Iris pigment epithelial cell (primary cell): ENCODE measurements at places on chromosomes 7 and 10.

DNA sequence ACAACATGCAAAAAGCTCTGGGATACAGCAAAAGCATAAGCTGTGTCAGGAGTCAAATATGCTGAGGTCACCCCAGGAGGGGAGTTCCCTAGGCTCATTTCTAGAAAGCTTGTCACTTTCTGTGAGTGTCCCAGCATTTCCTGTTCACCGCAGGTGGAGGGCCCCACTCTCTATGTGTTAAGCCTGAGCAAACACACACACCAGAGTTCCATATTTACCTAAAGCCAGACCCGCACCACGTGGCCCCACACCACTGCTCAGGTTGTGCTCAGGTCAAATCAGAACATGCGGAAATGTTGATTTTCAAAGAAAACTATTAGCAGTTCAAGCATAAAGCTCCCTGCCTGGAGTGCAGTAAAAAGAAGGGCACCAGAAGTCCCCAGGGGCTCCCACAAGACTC, 259.6 kb upstream of the PPP2R2D start:
- DNase-seq, result no peak

GRCh38 chr10:132392811-132393694, 3.9 kb upstream of the PWWP2B start:
- peak; percentile 44 for DNase-seq

- no peak for DNase-seq
Measured at GRCh38 chr7:72710983-72711382, 117.0 kb downstream of the TYW1B start.

DNA sequence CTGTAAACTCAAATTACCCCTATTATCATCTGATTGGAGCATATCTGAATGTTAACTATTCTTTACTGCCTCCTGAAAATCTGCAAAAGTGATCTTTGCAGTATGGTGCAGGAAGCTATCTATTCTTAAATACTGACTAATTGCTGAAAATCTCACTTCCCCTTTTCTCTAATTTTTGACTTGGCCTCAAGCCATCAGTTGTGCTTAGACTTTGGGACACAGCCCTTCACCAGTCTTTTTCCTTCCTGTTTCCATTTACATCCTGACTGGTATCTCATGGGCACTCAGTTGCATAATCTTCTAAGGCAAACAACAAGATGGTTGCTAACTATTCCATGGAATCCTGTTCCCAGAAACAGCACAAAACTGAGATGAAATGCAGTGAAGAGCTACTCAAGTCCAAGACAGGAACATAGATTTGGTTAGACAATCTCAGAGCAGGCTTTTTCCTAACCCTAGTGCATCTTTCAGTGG, 228.5 kb downstream of the SORCS1 start:
- DNase-seq, result no peak

DNA sequence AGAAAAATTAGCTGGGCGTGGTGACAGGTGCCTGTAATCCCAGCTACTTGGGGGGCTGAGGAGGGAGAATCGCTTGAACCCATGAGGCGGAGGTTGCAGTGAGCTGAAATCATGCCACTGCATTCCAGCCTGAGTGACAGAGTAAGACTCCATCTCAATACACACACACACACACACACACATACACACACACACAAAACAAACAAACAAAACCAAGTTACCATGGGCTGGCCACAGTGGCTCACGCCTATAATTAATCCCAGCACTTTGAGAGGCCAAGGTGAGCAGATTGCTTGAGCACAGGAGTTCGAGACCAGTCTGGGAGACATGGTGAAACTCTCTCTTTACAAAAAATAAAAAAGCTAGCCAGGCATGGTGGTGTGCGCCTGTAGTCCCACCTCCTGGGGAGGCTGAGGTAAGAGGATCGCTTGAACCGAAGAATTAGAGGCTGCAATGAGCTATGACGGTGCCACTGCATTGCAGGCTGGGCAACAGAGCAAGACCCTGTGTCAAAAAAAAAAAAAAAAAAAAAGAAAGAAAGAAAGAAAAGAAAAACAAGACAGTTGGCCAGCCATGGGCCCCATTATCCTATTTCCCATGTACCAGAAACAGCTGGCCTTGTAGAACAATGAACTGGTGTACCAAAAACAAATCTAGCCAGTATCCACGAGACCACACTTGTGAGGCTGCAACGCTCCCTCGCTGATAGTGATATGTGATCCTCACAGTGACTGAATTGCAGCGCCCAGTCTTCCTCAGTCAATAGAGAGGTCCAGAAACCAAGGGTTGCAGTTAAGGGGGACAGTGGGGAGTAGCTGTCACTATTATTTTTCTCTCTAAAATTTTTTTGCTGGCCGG, 6.6 kb upstream of the AGFG2 start:
- no peak for DNase-seq

DNA sequence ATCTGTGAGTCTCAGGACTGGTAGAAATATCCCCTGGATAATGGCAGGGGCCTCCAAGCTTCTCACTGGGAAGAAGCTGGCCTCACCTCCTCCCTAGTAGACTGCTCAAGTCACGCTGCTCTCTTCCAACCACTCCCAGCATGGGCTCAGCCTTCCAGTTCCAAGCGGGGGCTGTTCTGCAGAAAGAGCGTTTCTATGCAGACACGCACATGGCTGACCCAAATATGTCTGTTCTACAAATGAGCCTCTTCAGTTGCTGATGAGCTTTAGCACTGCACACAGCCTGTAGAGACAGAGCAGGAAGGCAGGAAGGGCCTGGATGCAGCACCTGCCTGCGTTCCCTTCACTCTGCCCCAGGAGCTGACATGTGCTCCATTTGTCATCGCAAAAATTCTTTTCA, 523.9 kb upstream of the MGMT start:
- DNase-seq, result no peak

- DNase-seq, result peak; percentile 39
Measured at GRCh38 chr7:27689591-27690164, 27.0 kb upstream of the HIBADH start.

GRCh38 chr10:36066850-36067249, 424.8 kb upstream of the FZD8 start:
- DNase-seq, result no peak

GRCh38 chr7:47414342-47415317, 167.3 kb downstream of the TNS3 start:
- no peak for DNase-seq

DNA sequence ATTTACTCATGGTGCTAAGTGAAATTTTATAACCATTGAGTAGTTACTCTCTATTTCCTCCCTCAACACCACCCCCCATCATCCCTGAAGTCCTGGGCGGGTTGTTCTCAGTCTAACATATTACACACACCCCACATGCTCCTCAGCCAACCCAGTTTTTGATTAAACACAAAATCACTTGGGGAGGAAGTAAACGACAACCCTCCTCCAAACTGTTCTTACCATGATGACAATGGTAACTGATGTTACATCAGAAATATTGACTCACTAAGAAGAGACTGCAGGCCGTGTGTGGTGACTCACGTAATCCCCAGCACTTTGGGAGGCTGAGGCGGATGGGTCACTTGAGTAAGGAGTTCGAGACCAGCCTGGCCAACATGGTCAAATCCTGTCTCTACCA, 44.2 kb downstream of the RAB11FIP2 start:
- DNase-seq, result peak; percentile 58

DNA sequence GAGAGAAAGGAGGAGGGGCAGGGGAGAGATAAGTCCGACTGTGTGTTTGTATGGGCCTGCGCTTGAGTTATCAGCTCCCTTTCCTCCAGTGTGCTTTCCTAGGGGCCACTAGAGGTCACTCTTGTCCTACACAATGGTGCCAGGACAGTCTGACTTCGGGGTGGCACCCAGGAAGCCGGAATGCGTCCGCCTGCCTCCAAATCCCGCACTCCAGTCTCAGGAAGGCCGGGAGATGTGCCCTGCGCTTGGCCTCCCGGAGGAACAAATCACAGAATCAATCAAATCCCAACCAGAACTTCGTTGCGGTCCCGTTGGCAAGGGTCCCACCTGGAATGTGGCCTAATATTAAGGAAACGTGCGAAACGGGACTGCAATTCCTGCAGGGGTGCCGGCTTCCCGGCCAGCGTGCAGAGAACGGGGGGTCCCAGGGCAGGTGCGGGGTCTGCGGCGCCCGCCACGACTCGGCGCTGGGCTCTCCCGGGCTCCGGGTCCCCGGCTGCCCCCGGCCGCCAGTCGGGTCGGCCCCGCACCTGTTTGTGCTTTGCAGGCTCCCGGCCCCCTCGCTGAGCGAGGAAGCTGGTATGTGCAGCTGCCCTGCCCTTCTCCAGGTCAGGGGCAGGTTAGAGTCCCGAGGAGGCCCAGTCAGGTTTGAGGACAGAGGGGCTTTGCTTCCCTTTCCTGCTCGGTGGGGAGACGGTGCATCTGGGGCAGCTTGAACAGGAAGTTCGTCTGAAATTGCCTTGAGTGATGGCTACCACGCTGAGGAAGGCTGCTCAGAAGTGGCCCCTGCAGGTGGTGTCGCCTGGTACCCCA, 21.0 kb upstream of the HPS1 start:
- DNase-seq, result peak; percentile 83

DNA sequence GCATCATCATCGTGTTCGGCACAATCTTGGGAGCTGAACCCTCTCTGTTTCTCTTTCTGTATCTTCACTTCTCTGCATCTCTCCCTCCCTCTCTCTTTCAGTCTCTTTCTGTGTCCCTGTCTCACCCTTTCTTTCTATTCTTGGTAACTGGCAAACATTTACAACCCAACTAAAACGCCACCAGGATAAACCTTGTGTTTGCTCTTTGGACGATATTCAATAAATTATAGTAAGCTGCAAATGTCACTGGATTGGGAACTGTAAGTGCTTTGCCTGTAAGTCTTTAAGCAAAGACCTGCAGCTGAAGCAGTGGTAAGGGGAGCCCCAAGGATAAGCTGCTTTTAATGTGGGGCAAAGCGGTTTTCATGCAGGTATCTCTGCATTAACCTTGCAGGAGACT, 558.0 kb upstream of the MKI67 start:
- no peak for DNase-seq

GRCh38 chr7:121073463-121074099, 85.1 kb downstream of the CPED1 start:
- no peak for DNase-seq

DNA sequence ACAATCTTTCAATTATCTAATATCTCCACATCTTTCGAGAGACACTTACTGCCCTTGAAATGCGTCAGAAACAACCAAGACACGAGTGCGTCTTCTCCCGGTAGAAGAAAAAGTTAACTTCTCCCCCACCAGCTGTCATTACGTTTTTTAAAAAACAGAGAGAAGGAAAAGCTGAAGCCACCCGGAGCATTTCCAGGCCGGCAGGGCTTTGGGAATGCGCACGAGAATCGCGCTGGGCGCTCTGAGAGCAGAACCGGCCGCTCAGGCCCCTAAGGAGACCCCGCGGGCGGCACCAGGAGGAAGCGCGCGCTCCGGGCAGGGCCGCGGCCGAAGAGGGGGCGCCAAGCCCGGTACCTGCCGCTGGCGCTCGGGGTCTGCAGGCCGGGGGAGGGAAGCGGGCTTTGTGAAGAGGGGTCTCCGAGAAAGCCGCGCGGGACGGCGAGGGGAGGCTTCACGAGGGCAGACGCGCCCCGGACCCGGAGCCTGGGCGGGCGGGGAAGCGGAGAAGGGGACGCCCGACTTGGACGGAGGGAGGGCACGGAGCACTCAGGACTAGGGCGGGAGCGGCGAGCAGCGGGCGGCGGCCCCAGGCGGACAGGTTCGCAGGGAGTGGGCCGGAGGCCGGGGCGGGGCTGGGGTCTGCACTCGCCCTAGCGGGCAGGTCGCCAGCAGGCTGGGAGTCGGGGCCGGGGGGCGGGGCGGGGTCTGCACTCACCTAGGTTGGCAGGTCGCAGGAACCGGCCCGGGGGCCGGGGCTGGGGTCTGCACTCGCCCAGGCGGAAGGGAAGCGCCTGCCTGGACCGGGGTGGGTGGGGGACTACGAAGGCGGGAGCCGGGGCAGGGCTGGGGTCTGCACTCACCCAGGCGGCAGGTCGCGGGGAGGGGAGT, 932 bp downstream of the ESYT2 start:
- peak; percentile 52 for DNase-seq

- no peak for DNase-seq
Measured at GRCh38 chr10:66162560-66163143, 763.2 kb upstream of the LRRTM3 start.

- no peak for DNase-seq
Measured at GRCh38 chr7:11895337-11895736, 63.3 kb upstream of the THSD7A start.

GRCh38 chr10:128001849-128002248, 94.9 kb downstream of the PTPRE start:
- DNase-seq, result no peak

- peak; percentile 54 for DNase-seq
Measured at GRCh38 chr10:93816123-93816747, 58.5 kb downstream of the LGI1 start.

DNA sequence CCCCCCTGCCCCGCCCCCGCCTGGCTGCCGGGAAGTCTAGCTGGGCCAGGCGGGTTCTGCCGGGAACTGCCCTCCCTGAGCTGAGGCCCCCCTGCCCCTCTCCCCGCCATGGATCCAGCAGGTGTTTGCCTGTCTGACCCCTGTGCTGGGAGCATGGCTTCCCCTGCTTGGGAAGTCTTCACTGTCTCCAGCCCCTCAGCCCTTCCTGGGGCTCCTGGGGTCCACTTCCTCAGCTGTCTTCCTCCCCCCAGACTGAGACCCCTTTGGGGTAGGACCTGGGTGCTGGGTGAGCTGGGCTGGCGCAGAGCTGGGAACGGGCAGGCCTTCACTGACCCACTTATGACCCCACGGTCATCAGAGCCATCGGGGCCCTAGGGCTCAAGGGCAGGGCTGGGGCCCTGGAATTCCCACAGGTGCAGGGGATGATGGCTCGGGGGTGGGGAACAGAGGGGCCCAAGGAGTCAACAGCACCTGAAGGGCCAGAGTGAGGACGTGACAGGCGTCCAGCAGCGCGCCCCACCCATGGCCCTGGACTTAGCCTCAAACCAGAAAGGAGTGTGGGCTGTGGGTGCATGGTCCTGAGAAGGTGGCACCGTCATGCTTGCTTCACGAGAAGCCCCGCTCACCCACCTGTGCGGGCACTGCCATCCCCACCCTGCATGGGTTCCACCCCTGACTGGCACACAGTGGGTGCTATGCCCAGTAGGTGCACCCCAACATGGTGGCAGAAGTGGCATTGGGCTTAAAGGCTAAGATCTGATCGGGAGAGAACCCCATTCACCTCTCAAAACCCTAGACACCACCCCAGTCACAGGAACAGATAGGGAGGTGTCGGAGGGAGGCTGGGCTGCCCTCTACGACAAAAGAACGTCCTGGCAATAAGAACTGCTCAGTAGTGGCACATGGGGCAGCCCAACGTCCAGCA, 16.2 kb upstream of the TNRC18 start:
- DNase-seq, result no peak

DNA sequence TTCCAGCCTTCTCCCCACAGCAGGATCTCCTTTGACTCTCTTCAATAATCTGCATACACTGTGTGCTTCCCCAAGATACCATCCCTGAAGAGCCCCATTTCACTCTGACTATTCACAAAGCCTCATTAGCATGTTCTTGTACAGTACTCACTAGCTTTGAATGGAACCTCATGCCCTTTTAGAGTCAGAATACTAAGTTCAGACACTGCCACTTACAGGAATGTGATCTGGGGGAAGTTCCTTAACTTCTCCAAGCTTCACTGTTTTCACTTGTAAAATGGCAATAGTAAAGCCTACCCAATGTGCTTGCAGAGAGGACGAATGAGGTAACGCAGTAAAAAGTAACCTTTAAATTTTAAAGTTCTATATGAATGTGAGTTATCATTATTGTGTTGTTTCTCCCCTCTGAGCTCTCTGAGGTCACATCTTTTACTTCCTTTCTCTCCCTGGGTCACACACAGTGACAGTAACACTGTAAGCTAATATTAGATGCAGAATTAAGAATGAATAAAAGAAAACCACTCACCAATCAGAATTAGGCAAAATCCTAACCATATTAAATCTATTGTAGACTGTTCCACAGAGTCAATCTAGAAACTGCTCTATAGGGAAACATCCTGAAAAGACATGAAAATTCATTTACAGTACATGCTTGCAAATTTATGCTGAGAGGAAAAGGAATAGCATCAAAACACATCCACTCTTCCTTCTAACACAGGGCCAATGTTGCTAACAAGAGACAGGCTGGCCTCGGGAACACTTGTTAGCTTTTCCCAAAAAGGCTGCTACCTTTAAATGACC, 64.2 kb upstream of the IL6 start:
- DNase-seq, result no peak
